ENCODE measurements at places on chromosomes 13 and 19.

DNA sequence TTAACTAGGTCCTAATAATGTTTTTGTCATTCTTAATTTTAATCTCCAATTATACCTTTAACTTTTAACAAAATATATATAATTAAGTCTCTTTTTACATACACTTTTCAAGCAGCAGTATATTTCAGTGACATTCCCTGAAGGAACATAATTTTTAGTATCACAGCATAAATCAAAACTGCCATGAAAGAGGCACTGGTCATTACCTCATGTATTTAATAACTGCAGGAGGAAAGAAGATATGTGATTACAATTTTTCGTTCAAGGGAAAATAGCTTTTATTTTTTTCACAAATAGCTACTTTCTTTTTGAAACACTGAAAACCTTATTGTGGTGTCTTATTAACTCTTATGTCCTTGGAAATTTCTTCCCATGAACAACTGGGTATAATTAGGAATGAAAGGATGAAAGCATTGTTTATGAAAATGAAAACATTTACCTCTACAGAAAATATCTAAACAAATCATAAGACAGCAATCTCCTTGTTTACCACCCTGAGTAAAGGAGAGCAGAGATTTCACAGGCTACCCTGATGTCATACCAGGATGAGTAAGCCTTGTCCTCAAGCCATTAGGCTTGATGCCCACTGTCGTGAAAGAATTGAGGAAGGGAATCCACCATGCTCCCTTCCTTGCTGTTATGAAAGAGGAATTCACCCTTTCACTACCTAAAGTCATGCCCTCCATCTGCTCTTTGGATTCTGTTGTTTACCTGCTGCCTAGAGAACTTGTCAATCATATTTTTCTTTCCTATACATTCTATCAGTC, 877.2 kb upstream of the PCDH20 start:
- no peak for DNase-seq

- no peak for DNase-seq
Observed at GRCh38 chr19:6717441-6717971, 2.9 kb downstream of the C3 start.

GRCh38 chr13:78160793-78161192, 242.2 kb upstream of the EDNRB start:
- no peak for DNase-seq

- DNase-seq = peak; percentile 63
Observed at GRCh38 chr13:79780240-79780639, 299.3 kb downstream of the NDFIP2 start.

DNA sequence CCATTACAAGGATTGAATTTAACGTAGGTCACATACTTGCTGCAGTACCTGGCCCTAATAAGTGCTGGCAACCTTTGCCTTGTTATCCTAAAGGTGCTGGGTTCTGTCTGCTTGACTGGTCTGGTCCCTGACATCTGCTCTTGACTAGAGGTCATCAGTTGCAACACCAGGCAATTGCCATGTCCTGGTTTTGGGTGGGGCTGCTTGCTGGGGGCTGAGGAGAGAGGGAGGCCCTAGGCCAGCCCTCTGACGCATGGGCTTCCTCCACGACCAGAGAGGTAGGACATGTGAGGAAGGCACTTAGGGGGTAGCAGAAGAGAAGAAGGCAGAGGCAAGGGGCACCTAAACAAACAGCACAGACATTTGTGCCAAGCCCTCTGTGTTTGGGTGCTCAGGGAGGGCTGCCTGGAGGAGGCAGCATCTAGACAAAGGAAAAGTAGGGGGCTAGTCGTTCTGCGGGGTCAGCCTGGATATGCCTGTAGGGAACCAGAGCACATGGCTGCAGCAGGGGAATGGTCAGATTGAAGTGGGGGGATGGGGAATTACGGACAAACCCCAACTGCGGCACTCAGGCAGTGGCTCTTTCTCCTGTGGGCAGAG, 21.7 kb downstream of the VSTM2B start:
- DNase-seq = no peak

- no peak for DNase-seq
Observed at GRCh38 chr13:38398711-38399493, 49.3 kb downstream of the UFM1 start.

DNA sequence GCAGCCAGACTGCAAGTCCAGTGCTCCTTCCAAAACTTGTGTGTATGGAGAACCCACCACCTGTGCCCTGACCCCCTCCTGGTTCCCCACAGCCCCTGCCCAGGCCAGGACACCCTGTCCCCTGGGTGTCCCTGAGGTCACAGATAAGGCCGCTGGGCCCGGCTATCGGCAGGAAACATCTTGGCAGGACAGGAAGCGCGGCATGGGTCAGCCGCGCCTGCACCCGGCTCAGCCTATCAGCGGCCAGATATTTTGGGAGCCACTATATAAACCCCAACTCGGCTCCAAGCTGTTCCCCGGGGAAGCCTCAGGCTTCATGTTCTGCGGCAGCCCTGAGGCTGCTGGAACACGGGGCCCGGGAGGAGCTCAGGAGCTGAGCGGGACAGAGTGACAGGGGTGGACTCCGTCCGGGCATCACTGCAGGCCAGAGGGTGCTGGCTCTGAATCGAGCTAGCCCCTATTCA, 60.8 kb downstream of the AP1M1 start:
- DNase-seq = peak; percentile 19

GRCh38 chr19:18591735-18592385, 3.3 kb downstream of the REX1BD start:
- no peak for DNase-seq

DNA sequence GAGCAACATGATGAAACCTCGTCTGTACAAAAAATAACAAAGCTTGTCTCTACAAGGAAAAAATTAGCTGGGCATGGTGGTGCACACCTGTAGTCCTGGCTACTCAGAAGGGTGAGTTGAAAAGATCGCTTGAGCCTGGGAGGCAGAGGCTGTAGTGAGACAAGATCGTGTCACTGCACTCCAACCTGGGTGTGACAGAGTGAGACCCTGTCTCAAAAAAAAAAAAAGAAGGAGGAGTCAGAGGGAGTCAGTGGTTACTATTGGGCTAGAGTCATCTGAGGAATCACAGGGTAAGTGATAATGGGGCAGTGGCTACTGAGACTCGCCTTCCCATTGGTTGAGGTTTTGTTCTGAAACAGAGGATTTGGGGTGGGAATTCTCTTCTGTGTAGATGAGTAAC, 1.9 kb upstream of the GPI start:
- no peak for DNase-seq

GRCh38 chr13:100330662-100331061, 241.8 kb downstream of the PCCA start:
- DNase-seq = no peak

GRCh38 chr19:5403968-5404640, 51.1 kb upstream of the ZNRF4 start:
- peak; percentile 97 for DNase-seq

DNA sequence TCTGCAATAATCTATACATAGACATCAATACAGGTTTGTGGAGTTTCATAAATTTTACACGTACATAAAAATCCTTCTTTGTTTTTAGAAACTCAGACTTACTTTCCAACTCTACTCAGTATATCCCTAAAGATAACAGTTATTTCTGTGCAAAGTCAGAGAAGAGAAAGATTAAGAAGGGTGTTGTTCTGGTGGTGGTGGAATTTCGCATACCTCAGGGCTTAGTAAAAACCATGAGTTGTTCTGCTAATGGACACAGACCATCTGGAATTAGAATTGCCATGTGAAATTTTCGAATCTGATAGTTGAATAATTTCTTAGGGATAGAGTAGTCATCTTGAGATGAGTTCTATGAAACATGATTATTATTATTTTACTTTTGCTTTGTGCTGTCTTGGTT, 102.7 kb downstream of the ZAR1L start:
- peak; percentile 54 for DNase-seq

DNA sequence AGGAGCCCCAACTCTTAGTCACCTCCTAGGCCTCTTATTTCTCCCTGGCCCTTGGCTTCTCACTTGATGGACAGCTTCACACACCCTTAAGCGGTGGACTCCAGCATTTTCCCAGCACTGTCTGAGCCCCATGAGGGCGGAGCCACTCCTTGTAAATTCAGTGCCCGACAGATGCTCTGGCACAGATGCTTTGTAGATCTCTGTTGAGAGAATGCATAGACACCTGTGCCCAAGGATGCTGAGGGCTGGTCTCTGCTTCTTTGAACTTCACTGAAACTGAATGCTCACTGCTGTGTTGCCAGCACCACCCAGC, 3.3 kb downstream of the SYCN start:
- DNase-seq = no peak

GRCh38 chr13:29362849-29363604, 232.5 kb downstream of the SLC7A1 start:
- DNase-seq = peak; percentile 77

GRCh38 chr13:44464471-44464870, 90.8 kb downstream of the SERP2 start:
- DNase-seq = no peak

DNA sequence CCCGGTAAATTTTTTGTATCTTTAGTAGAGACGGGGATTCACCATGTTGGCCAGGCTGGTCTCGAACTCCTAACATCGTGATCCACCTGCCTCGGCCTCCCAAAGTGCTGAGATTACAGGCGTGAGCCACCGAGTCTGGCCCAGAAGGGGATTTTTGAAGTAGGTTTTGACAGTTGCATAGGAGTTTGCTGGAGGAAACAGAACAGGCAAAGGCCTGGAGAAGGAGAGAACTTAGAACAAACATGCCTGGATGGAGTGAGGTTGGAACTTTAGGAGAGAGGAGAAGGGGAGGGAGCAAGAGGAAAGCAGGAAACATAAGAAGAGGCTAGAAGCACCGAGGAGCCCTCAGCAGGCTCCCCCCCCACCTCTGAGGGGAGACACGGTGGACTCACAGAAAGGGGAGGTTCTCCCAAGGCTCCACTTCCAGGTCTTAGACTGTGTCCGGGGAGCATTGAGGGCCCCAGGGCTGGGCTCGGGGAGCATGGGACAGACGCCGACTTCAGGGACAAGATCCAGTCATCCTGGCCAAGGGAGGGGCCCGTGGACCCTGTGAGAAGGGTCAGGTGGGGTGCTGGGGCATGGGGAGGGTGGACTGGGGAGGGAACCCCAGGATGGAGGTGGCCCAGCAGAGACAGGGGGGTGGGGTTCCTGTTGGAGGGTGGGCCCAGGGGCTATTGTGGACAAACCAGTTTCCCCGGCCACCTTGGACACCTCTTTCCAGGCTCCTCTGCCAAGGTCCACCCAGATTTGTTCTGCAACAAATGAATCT, 1.8 kb upstream of the FBN3 start:
- no peak for DNase-seq

- no peak for DNase-seq
Observed at GRCh38 chr19:40619333-40620160, 18.4 kb downstream of the LTBP4 start.

DNA sequence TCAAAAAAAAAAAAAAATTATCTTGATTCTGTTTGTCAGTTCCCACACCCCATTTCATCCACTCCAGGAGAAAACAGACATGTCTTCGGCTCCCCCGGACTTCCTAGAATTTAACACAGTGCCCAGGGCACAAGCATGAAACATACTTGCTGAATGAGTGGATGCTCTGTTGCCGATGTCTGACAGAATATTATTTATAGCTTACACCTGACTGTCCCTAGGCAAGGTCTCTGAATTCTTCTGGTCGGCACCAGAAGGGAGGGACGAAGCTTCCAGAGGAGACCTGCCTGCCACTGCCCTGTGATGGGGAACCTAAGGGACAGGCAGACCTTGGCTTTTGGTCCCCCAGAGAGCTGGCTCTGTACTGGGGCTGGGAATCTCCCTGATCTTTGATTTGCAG, 43.9 kb upstream of the PEG3 start:
- peak; percentile 54 for DNase-seq

DNA sequence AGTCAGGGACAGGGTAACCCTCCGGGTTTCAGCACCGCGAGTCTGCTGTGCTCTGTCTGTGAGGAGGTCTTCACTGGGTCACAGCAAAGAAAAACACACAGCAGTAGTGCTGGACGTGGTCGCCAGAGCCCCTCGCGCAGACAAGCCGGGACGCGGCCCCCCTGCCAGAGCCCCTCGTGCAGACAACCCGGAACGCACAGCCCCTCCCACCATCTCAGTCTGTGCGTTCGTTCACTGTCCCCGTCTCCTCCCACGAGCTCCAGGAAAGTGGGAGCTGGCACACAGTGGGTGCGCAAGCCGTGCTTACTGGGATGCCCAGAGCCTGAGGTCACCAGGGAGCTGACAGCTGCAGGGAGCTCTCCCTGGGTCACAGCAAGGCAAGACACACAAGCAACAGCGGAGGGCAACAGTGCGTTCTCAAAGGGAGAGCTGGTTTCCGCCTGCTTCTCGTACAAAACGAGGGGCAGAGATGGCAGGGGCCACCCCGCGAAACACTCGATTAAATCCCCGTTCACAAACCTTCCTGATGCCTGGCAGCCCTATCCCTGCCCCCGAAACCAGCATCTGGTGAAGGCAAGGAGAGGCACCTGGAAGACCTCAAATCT, 3.2 kb upstream of the PLPP2 start:
- DNase-seq = no peak

DNA sequence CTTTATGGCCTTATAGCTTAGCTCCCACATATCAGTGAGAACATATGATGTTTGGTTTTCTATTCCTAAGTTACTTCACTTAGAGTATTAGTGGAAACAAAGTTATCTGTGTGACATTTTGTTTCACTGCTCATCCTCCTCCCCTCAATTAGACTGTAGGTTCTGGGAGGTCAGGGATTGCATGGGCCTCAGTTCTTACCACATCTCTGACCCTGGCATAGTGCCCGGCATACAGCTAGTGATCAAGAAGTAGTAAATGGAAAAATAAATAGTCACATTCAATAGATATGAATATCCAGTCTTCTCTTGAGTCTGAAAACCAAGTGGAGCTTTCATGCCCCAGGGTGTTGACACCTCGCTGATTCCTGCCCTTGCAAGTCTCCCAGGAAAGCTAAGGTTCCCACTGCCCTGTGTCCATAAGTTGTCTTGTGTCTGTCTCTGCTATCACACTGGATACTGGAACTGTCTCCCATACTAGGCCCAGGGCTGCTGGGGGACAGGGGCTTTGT, 249.5 kb upstream of the TSHZ3 start:
- no peak for DNase-seq

- no peak for DNase-seq
Observed at GRCh38 chr19:38360839-38361631, 13.3 kb upstream of the PSMD8 start.

DNA sequence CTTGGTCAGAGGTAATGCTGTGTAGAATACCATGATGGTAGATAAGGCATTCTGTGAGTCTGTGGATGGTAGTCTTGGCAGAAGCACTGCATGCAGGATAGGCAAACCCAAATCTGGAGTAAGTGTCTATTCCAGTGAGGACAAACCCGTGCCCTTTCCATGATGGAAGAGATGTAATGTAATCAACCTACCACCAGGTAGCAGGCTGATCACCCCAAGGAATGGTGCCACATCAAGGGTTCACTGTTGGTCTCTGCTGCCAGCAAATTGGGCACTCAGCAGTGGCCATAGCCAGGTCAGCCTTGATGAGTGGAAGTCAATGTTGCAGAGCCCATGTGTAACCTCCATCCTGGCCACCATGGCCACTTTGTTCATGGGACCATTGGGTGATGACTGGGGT, 155.0 kb downstream of the RAP2A start:
- DNase-seq = no peak
